ENCODE measurements at places on chromosomes 4 and X. TPM values are rescaled to one million over a fixed set of nuclear protein-coding genes. Genes with fewer than 3 reads are reported as not detected.

Gene SPANXC
- not detected for total RNA-seq

Gene ZNF630
- 5.3 TPM for total RNA-seq

Gene KIF4A
- total RNA-seq: not detected

Gene S100P
- total RNA-seq: not detected

Gene MXRA5
- total RNA-seq: 1.8 TPM

Gene REPS2
- total RNA-seq: 7.5 TPM

Gene DSPP
- not detected for total RNA-seq
